Activated T-helper 1 cell treated with anti-CD3 and anti-CD28 coated beads, Interleukin-12 subunit alpha, Interleukin-12 subunit beta, Interleukin-2, Interleukin-4 antibody, amounts not matched to agents 30 ng/mL and 10 ng/mL and 1 ng/mL, durations not matched to agents 14 hours and 24 hours and 36 hours (primary cell): ENCODE measurements at places on chromosomes 1 and 21.

DNA sequence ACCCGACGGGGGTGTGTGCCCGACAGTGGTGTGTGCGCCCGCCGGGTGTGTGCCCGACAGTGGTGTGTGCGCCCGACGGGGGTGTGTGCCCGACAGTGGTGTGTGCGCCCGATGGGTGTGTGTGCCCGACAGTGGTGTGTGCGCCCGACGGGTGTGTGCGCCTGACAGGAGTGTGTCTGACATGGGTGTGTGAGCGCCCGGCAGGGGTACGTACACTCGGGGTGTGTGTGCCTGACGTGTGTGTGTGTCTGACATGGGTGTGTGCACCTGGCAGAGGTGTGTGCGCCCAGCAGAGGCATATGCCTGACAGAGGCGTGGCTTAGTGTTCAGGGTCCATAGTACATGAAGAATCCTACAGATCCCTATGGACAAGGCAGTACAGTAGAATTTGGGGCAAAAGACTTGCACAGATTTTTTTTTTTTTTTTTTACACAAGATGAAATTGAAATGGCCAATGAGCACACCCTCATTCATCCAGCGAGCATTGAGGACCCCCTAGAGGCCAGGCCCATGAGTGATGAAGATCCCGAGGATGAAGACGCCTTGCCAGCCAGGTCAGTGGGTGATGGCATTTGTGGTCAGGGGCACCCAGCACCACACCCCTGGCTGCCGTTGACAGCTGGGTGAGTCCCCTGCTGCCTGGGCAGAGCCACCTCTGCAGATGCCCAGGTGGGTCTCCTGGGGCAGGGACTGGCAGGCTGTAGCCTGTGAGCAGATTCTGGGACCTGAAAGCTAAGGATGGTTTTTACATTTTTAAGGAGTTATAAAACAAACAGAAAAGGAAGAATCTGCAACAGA is 60.1 kb downstream of the ADARB1 start:
- no peak for DNase-seq

DNA sequence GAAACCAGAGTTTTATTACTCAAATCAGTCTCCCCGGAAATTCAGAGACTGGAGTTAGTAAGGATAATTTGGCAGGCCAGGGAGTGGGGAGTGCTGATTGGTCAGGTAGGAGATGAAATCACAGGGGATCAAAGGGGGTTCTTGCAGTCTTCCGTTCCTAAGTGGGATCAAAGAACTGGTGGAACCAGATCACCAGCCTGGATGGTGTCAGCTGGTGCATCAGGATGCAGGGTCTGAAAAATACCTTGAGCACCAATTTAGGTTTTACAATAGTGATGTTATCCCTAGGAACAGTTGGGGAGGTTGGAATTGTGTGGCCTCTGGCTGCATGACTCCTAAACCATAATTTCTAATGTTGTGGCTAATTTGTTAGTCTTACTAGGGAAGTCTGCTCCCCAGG is 1.4 kb upstream of the CD101 start:
- DNase-seq, result no peak

GRCh38 chr1:46927249-46927835 is 13.9 kb downstream of the CYP4A11 start:
- DNase-seq, result no peak

GRCh38 chr1:9135073-9135836 is 6.4 kb upstream of the GPR157 start:
- no peak for DNase-seq

GRCh38 chr1:229938551-229938950 is 128.5 kb upstream of the GALNT2 start:
- DNase-seq, result no peak

- DNase-seq, result no peak
Measured at GRCh38 chr1:224377676-224378006, 21.0 kb downstream of the CNIH4 start.

GRCh38 chr1:230160957-230161771 is 94.1 kb downstream of the GALNT2 start:
- DNase-seq, result no peak

DNA sequence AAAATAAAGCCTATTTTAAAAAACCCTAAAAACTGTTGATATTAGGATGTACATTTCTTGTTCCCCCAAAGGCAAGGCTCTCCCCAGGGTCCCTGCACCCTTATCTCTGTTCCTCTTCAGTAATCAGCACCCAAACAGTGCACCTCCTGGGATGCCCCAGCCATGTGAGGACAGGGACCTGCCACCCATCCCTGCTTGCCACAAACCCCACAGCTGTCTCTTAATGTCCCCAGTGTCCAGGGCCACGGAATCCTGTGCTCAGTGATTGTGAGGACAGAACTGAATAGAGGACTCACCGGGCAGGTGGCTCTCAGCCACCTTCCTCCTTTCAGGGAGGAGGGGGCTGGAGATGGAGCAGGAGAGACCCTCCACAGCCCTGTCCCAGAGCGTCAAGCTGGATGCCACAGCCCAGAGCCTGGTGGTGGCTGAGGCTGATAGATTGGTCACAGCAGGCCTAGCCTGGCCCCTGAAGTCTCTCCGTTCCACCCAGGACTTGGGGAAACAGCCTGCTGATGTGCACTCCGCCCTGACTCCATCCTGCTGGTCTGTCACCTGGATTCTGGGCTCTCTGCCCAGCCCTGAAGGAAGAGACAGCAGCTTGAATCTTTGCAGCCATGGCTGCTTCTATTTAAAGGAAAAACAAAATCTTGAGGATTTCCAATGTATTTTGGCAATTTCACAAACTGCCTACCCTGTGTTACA is 23.1 kb downstream of the RNF187 start:
- DNase-seq, result no peak

DNA sequence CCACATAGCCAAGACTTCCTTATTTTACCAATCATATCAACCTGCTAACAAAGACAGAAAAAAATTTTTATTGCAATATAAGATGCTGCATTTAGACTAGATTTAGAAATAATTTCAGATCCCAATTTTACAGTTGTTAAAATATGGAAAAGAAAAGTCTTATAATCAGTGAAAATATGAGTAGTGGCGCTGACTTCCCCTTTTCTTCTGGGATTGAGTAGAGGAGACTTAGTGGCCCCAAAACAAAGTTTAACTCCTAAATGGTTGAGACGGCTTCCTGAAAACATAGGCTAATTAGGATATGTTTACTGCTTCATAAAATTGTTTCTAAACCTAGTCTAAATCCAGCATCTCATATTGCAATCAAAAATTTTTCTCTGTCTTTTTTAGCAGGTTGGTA is 68.4 kb downstream of the RAB3GAP2 start:
- no peak for DNase-seq

- DNase-seq, result no peak
Measured at GRCh38 chr1:92695104-92695503, 89.8 kb downstream of the EVI5 start.

DNA sequence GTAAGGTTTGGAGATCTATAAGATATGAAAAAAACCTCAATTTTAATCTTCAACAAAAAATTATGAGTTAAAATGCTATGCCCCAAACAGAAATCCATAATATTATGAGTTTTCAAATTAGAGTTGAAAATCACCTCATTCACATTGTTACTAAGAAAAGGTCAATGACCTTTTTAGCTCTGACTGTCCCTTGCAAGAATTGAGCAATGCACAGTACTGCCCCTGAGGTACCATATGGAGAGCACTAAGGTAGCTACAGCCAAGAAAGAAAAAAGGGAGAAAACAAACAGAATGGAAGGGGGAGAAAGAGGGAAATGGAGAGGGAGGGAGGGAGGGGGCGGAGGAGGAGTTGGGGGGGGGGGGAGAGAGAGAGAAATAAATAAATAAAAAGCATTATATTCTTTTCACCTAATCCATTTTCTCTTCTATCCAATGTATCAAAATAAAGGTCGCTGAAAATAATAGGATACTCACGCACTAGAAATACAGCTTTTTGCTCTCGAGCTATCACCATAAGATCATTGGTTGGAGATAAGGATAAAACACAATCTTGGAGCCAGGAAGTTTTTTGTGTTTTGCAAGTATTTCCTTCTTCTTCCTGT is 58.8 kb downstream of the RAB3GAP2 start:
- no peak for DNase-seq

DNA sequence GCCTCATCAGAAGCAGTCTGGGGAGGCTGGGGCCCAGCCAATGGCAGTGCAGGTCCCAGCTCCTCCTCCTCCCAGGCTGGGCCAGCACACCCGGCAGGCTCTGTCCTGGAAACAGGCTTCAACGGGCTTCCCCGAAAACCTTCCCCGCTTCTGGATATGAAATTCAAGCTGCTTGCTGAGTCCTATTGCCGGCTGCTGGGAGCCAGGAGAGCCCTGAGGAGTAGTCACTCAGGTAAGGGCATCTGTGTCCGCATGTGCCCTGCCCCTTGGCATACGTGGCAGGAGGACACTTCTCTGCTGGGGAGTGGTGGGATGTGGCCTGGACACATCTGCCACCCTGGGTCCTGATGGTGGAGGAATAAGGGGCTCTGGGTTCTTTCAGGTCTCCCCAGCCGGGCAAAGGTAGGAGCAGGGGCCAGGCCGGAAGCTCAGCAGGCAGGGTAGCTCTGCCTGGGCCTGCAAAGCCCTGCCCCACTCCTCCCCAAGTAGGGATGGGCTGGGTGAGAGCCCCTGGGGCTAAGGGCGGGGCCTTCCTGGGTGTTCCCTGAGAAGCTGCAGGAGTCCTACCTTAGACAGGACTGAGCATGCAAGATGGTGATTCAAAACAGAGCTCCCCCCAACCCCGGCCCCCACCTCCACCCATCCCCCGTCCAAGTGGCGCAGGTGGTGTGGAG is at the start of gene GJB5:
TSS of gene GJB5 (plus strand) at position 84 of the 674 bp plus-strand sequence. CDS start 2,284 bp downstream, outside the sequence.
- DNase-seq, result no peak

DNA sequence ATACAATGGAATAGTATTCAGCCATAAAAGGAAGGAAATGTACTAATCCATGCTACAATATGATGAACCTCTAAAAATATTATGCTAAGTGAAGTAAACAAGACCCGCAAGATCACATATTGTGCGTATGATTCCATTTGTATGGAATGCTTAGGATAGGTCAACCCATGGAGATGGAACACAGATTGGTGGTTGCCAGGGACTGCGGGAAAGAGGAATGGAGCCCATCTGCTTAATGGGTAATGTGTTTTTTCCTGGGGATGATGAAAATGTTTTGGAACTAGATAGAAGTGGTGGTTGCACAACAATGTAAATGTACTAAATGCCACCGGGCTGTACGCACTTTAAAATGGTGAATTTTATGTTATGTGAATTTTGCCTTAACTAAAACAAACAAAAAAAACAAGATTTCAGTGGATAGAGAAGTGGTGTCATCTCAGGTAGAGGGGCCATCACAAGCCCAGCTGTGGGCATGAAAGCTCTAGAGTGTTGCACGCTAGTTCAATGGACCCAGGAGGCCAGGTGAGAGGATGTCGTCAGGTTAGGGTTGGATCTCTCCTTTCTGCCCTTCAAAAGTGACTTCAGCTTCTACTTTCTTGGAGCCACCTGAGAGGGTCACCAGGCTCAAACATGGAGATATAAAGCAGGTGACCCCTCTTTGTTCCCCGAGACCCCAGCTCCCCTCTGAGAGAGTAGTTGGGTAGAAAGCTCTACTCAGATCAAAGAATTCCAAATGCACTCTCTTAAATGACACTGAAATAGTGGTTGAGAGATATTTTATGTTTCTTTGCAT is 2.5 kb downstream of the C1orf115 start:
- no peak for DNase-seq

DNA sequence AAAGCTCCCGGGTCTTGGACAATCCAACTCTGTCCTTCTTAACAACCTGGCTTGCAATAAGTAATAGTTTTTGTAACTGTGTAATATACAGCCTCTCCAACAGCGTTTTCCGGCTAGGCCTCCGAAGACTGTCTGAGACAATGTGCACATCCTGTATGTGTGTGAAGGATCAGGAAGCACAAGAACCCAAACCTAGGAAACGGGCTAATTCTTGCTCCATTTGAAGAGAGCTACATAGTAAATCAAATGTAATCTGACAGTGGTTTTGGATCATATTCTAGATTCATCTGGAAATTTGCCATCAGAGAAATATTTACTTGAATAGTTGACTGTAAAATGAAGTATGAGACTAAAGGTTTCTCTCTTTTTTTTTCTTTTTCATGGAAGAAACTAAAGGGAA is 1.2 kb downstream of the GPR52 start:
- no peak for DNase-seq

- peak; percentile 35 for DNase-seq
Measured at GRCh38 chr1:178541829-178542553, 29.1 kb downstream of the TEX35 start.

DNA sequence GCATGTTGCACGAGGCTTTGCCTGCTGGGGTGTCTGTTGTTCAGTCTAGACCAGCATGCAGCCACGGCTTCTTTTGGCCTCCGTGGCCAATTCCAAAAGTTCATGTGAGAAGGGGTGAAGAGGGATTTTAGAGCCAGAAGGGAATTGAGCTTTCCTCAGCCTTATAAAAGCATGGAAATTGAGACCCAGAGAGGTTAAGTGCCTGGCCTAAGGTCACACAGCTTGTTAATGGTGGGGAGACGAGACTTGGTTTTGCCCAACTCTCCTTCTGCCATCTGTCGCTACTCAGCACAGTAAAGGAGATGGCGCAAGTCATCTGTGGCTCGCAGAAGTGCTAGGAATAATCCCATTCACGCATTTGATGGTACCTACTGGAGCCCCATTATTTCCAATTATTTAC is 25.7 kb downstream of the ZBTB18 start:
- no peak for DNase-seq

- DNase-seq, result no peak
Measured at GRCh38 chr21:34065027-34065426, 8.4 kb upstream of the MRPS6 start.

- DNase-seq, result no peak
Measured at GRCh38 chr1:41696381-41696780, 211.9 kb upstream of the EDN2 start.

- no peak for DNase-seq
Measured at GRCh38 chr1:21655259-21655658, 13.9 kb downstream of the RAP1GAP start.

GRCh38 chr1:169289016-169289415 is 78.6 kb downstream of the NME7 start:
- no peak for DNase-seq

DNA sequence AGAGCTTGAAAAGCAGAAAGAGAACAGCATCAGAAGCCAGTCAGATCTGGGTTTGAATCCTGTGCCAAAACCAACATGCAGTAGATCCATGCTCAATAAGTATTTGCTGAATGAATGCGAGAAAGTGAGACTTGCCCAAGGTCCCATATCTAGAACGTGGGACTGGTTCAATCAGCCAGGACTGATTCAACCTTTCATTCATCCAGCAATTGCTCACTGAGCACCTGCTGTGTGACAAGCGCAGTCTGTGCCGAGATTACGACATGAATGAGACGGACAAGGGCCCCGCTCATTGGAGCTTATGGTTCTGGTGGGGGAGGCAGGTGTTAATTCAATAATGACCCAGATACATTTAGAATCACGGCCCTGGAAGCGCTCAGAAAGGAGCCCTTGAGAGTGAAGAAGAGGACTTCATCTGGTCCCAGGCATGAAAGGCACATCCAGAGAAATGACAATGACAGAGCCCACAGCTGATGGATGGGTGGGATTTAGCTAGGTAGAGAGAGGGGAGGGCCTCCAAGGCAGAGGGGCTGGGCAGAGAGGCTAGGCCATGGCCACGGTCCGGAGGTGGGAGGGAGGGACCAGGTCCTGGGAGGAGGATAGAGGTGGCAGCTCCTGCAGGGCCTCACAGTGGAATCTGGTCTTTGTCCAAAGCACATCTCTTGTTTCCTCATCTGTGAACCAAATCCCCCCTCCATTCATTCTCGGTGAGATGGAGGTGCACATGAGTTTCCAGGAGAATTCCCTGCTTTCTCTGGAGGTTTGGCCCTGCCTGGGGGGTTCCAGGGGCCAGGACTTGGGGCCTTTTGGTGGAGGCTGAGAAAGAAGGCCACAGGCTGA is 4.2 kb upstream of the FAM131C start:
- no peak for DNase-seq
